Osteoblast (primary cell): ENCODE measurements at places on chromosomes 7 and 10. TPM values are rescaled to one million over a fixed set of nuclear protein-coding genes. Genes with fewer than 3 reads are reported as not detected.

DNA sequence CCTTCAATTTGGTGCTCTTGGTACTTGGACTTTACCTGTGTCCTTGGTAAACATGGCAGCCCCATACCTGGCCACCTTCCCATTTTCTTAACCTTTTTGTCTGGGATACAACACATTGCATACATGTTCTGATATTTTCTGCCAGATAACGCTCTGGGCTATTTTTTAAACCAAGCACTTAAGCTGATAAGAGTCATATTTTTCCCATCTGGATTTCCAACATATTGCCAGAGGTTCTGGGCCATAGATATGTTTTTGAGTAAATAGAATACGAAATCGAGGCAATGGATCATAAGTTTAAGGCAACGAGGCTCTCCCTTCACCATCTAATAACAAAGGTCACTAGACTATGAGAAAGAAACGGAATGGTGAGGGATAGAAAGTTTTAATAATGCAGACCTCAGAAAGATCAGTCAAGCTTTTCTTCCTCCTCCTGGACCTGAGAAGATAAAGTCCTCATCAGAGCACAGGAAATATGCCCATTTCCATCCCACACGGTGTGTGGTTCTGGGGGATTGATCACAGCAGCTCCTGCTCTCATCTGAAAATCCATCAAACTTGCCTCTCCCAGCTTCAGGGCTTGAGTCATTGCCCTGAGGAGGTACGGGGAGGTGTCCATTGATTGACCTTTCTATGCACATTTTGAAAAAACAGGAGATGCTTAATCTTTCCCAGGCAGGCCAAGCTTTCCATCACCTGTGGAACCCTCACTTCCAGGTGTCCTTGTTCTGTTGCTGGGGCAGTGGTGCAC is 257.2 kb downstream of the GFRA1 start:
- no peaks in the 10 kb centered on the region for H3K27me3 ChIP-seq
- no peak overlapping the region for H3K27ac ChIP-seq
- H3K36me3 ChIP-seq = no peaks in the 10 kb centered on the region

DNA sequence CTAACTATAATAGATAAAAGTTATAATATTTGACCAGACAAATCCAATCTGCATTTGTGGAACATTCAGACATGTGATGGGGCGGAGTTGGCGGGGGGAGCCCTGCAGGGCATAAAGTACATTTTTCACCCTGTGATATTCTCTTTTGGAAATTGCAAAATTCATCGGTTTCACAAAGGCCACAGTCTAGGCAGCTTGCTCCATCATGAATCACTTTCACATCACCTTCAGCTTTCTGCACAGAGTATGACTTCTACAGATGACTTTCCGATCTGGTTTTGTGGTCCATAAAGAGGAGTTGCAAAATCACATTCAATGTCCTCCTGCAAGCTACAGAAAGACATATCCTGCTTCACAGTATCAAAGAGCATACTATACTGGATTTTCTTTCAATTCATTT is 51.4 kb upstream of the APBB1IP start:
- no peaks in the 10 kb centered on the region for H3K36me3 ChIP-seq
- no peaks in the 10 kb centered on the region for H3K4me1 ChIP-seq
- no peak overlapping the region for H3K27ac ChIP-seq
- H3K4me3 ChIP-seq = no peak overlapping the region
- H3K27me3 ChIP-seq = no peaks in the 10 kb centered on the region
- DNase-seq = no peak

Gene ZCCHC24
- 48.5 and 69.5 TPM in 2 replicates for total RNA-seq

Gene TRIM73
- 0.36 and 1.5 TPM in 2 replicates for total RNA-seq

Gene MACROH2A2
- total RNA-seq = 11.5 and 13.8 TPM in 2 replicates

DNA sequence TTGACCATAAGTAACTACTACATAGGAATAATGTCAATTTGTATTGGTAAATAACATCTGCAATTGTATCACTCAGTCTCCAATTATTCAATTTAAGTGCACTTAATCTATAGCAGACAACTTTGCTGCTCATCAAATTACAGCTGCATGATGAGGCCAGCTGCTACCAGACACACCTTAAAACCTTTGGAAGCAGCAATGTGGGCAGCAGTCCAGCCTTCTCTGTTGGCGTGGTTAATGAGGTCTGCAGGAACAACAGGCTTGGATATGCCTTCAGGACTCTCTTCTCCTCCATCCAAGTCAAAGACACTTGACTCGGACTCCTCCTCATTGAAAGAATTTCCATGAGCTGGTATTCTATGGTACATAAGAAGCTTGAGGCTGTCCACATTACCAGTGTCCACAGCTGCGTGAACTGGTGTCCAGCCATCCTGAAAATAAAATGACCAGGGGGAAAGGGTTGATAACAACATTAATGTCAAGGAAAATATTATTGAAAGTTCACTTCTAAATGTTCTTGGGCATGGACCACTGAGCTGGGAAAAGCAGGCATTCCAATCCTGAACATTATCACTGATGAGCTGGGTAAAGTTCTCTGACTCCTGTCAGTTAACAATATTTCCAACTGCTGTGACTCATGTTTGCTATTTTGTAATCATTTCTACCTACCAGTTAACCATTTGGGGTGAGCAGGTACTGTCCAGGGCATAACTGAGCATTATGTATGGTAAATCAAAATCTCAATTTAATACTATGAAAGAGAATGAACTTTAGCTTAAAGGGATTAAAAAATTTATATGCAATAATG is 95.7 kb downstream of the CTTNBP2 start:
- no peak for DNase-seq
- H3K27me3 ChIP-seq = no peaks in the 10 kb centered on the region
- no peak overlapping the region for H3K27ac ChIP-seq
- no peaks in the 10 kb centered on the region for H3K36me3 ChIP-seq
- H3K4me3 ChIP-seq = no peak overlapping the region

DNA sequence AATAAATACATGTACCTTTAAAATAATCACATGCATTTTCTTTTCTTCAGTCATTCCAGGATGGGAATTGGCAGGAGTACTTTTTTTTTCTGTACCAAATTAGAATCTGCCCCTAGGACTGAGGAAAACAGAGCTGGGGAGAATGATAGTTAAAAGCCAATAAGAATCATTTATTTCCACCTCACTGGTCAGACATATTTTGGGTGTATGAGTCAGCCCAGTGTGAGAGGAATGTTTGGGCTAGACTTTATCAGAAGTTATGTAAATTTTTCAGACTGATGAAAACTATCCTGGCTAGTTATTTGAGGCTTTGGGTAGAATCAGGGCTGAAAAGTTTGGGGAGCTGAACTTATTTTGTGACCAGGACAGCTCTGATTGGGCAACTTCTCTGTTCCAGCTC is 303.1 kb upstream of the NPSR1 start:
- H3K27ac ChIP-seq = no peak overlapping the region
- no peak overlapping the region for H3K4me3 ChIP-seq
- H3K36me3 ChIP-seq = no peaks in the 10 kb centered on the region
- no peak for DNase-seq

- DNase-seq = no peak
- H3K36me3 ChIP-seq = no peaks in the 10 kb centered on the region
- no peak overlapping the region for H3K27ac ChIP-seq
- no peak overlapping the region for H3K4me3 ChIP-seq
- peaks cover 32% of the 10 kb centered on the region for H3K4me1 ChIP-seq
These were observed 223.7 kb upstream of the HABP2 start for GRCh38 chr10:113329121-113329596.

Gene RBP3
- not detected in 2 replicates for total RNA-seq
